ENCODE measurements at places on chromosomes 3 and 15. TPM values are rescaled to one million over a fixed set of nuclear protein-coding genes. Genes with fewer than 3 reads are reported as not detected.

The ST3GAL6 gene
- 7.3 TPM for total RNA-seq

The ANKUB1 gene
- total RNA-seq = not detected

- no peaks in the 10 kb centered on the region for H3K27me3 ChIP-seq
- no peak overlapping the region for H3K4me3 ChIP-seq
- peak overlapping the region; percentile 18 for H3K27ac ChIP-seq
- H3K4me1 ChIP-seq = peaks cover 30% of the 10 kb centered on the region
Observed at GRCh38 chr3:37986479-37987314, 3.9 kb upstream of the VILL start.

- H3K4me1 ChIP-seq = peaks cover 18% of the 10 kb centered on the region
- no peak for DNase-seq
- no peaks in the 10 kb centered on the region for H3K27me3 ChIP-seq
- H3K36me3 ChIP-seq = peaks cover 77% of the 10 kb centered on the region
Observed at GRCh38 chr3:30672959-30673358, 66.6 kb downstream of the TGFBR2 start.

- DNase-seq = no peak
- H3K27me3 ChIP-seq = no peaks in the 10 kb centered on the region
- no peaks in the 10 kb centered on the region for H3K36me3 ChIP-seq
- H3K27ac ChIP-seq = no peak overlapping the region
- peaks cover 20% of the 10 kb centered on the region for H3K4me1 ChIP-seq
- H3K4me3 ChIP-seq = no peak overlapping the region
Observed at GRCh38 chr3:43996379-43997301, 245.0 kb upstream of the TOPAZ1 start.

GRCh38 chr3:108293858-108294257 lies 2.5 kb upstream of the HHLA2 start:
- H3K27ac ChIP-seq = no peak overlapping the region
- no peak overlapping the region for H3K4me3 ChIP-seq
- H3K4me1 ChIP-seq = peaks cover 11% of the 10 kb centered on the region
